Osteoblast (primary cell): ENCODE measurements at places on chromosomes 5 and 9.
A peak's percentile ranks its signal among the peaks of the same experiment; 100 is the strongest.

- no peak for DNase-seq
Measured at GRCh38 chr9:98962181-98962560, 18.5 kb downstream of the COL15A1 start.

GRCh38 chr9:137750007-137750406 is 127.6 kb upstream of the CACNA1B start:
- DNase-seq, result no peak

DNA sequence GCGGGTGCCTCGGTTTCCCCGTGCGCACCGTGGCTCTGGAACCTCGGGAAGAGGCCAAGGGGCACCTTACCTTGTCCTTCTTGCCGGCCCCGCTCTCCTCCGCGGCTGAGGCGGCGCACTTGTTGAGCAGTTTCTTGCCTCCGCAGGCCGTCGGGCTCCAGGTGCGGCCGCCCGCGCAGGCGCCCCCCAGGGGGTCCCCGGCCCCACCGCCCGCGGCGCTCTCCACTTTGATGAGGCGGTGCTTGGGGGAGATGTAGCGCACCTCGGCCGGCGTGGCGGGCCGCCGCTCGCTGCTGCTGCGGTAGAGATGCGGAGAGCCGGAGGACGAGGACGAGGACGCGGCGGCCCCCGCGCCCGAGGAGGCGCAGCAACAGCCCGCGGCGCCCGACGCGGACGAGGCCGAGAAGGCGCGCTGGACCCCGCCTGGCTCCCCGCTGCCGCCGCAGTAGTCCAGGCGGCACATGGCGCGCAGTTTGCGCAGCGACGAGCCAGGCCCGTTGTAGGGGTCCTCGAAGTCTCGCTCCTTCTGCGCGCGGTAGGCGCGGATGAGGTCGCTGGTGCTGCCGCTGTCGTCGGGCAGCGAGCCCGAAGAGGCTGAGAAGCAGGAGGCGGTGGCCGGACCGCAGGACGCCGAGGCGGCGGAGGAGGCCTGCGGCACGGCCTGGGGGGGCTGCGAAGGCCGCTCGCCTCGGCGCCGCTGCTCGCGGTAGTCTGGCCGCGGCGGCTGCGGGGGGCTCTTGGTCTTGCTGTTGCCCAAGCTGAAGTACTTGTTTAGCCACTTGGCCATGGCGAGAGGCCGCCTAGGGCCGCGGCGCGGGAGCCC is 957 bp downstream of the SHB start:
- DNase-seq, result peak; percentile 89

GRCh38 chr5:122083535-122083934 is 5.5 kb upstream of the LOX start:
- no peak for DNase-seq

DNA sequence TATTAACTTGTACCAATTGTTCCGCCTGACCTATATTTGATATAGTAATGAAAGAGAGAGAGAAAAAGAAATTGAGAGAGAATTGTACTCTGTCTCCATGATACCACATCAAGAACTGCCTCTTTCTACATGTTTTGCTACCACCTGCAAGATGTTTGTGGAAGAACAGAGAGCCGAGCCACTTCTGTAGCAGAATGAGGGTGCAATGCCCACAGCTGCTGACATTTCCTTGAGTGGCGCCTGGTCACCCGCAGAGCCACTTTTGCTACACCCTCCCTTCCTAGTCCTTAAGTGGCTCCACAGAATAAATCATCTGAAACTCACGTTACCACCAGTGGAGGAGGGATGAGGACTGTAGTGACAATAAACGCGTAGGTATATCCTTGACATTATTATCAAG is 17.1 kb upstream of the FAM81B start:
- no peak for DNase-seq

GRCh38 chr5:127997201-127997704 is 86.3 kb upstream of the SLC12A2 start:
- DNase-seq, result no peak
